ENCODE measurements at places on chromosomes 2 and 18. TPM values are rescaled to one million over a fixed set of nuclear protein-coding genes. Genes with fewer than 3 reads are reported as not detected.

GALNT3 gene
- total RNA-seq = 11.2 TPM

ASXL2 gene
- 15.0 TPM for total RNA-seq

CUL3 gene
- total RNA-seq = 59.5 TPM

OSBPL1A gene
- 51.8 TPM for total RNA-seq

RBFA gene
- total RNA-seq = 28.9 TPM

SH3BP4 gene
- 113 TPM for total RNA-seq
